ENCODE measurements at places on chromosomes 2 and 18.

GRCh38 chr2:165539985-165540384, 70.5 kb downstream of the CSRNP3 start:
- DNase-seq: no peak

- DNase-seq: peak; percentile 41
Measured at GRCh38 chr2:113370478-113371091, 66.9 kb upstream of the ZNG1B start.

DNA sequence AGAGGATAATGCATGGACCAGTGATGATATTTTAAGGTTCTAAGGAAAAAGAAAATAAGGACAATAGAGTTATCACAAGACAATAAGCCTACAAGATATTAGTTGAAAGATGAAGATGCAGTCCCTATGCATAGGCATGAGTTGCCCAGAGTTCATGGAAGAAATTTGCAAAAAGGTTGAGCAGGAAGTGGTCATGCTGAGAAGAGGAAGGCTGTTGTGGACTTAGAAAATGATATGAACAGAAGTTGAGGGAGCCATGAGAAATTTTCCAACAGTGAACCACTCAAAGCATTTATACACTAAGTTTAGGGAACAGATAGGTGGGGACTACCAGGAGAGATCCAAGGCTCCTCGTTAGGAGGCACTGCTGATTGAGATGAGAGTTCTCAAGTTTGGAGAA, 3.5 kb downstream of the OSBPL6 start:
- DNase-seq: no peak

GRCh38 chr2:8719528-8719927, 37.7 kb downstream of the ID2 start:
- no peak for DNase-seq

- no peak for DNase-seq
Measured at GRCh38 chr2:18829251-18829902, 240.0 kb upstream of the NT5C1B start.

- no peak for DNase-seq
Measured at GRCh38 chr2:94986392-94986963, 39.0 kb upstream of the MAL start.

GRCh38 chr18:34592961-34593382, 117.1 kb upstream of the DTNA start:
- DNase-seq: no peak

- DNase-seq: no peak
Measured at GRCh38 chr2:206287197-206287596, 12.7 kb downstream of the ZDBF2 start.

GRCh38 chr2:168089200-168089599, 158.2 kb downstream of the STK39 start:
- DNase-seq: no peak

GRCh38 chr2:8534729-8535468, 147.0 kb upstream of the ID2 start:
- no peak for DNase-seq

- DNase-seq: no peak
Measured at GRCh38 chr2:63678085-63678484, 89.3 kb downstream of the MDH1 start.
